ENCODE measurements at places on chromosomes 5 and 9.
A peak's percentile ranks its signal among the peaks of the same experiment; 100 is the strongest.

GRCh38 chr9:101132801-101133200 lies 104.3 kb downstream of the PLPPR1 start:
- DNase-seq = no peak

- no peak for DNase-seq
These were observed 2.5 kb downstream of the APBB3 start for GRCh38 chr5:140561753-140562523.

DNA sequence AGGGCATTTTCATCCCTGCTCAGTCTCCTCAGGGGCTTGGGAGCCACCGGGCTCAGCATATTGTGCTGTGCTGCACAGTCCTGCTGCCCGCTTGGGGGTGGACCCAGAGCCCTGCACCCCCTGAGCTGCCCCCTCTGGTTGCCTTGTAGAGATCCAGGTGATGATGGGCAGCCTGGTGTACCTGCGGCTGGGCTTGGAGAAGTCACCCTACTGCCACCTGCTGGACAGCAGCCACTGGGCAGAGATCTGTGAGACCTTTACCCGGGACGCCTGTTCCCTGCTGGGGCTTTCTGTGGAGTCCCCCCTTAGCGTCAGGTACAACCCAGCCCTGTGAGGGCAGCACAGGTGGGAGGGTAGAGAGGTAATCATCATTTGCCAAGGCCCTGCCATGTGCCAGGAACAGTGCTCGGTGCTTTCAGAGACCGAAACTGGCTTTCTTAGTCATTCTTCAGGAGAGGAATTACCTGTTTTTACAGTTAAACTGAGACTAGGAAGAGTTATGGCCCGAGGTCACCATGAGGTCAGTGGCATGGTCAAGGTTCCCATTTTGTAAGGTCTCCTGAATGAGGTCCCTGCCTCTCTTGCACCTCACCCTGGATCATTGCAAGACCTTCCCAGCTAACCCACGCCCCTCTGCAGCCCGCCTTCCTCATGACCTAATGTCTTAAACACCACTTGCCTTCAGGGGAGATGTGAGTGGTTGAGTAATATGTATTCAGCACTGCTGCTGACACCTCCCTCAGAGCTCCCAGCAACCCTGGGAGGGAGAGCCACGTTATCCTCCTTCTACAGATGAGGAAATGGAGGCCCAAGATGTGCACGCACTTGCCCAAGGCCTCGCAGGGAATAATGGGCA lies 7.5 kb downstream of the NHP2 start:
- DNase-seq = peak; percentile 46

- no peak for DNase-seq
These were observed 131.4 kb upstream of the TRIM32 start for GRCh38 chr9:116555556-116556155.

DNA sequence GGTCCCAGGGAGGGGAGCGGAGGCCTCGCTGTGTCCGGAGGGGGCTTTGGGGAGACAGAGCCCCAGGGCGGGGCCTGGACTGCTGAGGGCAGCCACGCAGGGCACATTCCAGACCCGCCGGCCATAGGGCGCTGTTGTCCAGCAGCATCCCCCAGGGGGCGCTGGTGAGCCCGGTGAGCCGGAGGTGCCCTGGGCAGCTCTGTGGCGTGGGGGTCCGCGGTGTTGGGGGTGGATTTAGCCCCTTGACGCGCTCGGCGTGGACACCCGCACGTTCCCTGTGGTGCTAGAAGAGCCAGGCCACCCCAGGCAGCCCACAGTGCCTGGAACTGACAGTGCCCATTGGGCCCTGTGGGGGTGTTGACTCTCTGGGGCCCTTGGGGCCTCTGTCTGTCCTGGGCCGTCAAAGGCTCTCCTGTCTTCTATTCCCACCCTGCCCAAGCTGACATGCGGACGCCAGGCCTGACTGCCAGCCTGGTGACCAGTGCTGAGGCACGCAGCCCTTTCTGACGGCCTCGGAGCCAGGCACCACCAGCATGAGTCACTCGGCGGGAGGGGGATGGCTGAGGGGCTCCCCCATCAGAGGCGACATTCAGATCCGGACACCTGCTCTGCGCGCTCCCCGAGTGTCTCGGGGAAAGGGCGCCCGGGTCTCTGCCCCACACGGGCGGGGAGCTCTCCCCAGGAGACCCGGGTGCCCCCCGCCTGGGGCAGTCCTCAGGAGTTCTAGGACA lies 23.9 kb downstream of the TPPP start:
- peak; percentile 16 for DNase-seq

GRCh38 chr5:22460189-22460588 lies 393.0 kb downstream of the CDH12 start:
- no peak for DNase-seq

- DNase-seq = no peak
These were observed 29.6 kb upstream of the ASTN2 start for GRCh38 chr9:117444501-117444900.

GRCh38 chr9:117411547-117411946 lies 3.3 kb downstream of the ASTN2 start:
- DNase-seq = peak; percentile 18

GRCh38 chr5:121019734-121020133 lies 555.6 kb downstream of the PRR16 start:
- DNase-seq = no peak

DNA sequence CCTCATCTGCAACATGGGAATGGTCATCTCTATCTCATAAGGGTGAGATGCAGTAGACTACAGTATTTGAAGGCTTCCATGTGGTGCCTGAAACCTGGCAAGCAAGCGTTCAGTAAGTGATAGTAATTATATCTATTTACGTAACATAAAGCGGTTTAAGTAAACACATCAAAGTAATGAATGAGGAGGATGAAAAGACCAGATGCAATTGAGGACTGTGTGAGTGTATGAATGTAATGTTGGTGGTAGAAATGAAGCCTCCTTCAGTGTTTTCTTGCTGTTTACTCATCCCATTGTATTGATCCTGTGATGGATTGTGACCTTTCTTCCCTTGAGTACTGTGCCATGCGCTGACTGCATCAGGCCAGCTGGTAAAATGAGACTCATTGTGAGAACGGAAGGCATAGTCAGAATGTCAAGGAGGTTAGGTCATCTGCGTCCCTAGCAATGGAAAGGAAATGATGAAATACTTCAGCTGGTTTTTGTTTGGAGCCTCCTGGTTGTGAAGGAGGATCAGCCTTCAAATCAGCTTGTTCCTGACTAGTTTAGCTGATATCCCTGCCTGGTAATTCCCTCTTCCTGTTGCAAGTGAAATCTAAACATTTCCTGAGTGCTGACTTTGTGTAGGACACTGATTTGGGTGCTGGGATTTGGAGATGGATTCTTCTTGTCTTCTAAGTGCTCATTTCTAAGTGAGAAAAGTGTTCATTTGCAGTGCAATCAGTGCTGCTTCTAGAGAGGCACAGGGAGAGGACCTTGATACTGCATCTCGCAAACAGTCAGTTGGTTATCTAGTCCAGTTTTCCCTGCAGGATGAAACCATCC lies 35.6 kb downstream of the TNFSF8 start:
- peak; percentile 98 for DNase-seq

- DNase-seq = peak; percentile 81
These were observed 565.5 kb upstream of the DMAC1 start for GRCh38 chr9:8365029-8365428.

GRCh38 chr5:131156385-131156784 lies 8.7 kb downstream of the HINT1 start:
- no peak for DNase-seq

- peak; percentile 99 for DNase-seq
These were observed 38.8 kb upstream of the COL5A1 start for GRCh38 chr9:134602547-134603362.

GRCh38 chr9:37668116-37668601 lies 17.4 kb downstream of the FRMPD1 start:
- DNase-seq = no peak

- DNase-seq = peak; percentile 84
These were observed 149.6 kb downstream of the ZNF608 start for GRCh38 chr5:124596595-124597421.

- DNase-seq = no peak
These were observed 4.6 kb upstream of the TERT start for GRCh38 chr5:1299511-1299850.

GRCh38 chr9:70923961-70924360 lies 197.5 kb downstream of the TRPM3 start:
- peak; percentile 26 for DNase-seq

GRCh38 chr5:91111473-91112238 lies 271.5 kb downstream of the ARRDC3 start:
- DNase-seq = no peak

DNA sequence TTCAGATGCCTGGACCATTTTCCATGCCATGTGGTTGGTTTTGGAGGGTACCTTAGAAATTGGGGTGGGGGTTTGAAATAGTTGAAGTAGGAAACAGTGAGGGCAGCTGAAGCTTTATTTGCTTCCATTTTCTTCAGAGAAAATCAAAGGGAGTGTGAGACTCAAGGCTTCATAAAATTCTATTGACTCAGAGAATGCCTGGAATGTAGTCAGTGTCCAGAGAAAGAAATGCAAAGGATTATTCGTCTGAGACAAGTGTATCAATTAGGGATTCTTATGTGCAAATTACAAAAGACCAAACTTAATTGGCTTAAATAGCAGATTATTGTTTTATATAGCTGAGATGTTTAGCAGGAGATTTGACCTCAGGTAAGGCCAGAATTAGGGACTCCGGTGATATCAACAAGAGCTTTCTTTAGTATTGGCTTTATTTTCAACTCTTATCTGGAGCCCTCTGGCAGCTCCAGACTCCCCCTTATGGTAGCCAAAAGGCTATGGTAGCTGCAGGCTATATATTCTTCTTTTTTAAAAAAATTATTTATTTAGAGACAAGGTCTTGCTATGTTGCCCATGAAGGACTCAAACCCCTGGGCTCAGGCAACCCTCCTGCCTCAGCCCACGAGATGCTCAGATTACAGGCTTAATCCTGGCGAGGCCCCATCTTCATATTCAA lies 38.9 kb downstream of the PTTG1 start:
- no peak for DNase-seq

GRCh38 chr5:64746446-64746845 lies 22.0 kb downstream of the SREK1IP1 start:
- DNase-seq = no peak

GRCh38 chr5:17218353-17219005 lies 1.0 kb downstream of the BASP1 start:
- peak; percentile 80 for DNase-seq

DNA sequence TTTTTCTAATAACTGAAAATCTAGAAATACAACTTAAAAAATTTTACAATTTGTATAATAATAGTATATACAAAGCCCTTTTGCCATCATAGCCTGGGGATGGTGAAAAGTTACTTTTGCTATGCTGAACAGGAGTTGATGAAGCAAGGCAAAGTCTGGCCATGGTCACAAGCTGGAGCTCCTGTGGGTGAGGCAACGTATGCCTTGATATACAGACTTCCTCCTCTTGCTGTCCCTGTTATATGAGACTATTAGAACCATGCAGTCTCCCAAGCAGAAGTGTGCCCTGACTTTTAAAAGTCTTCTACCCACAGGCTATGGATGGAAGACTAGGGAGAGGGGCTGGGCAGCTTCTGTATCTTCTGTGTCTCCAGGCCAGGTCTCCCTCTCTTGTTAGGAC lies 15.7 kb downstream of the FAM151B start:
- no peak for DNase-seq

- no peak for DNase-seq
These were observed 284.5 kb downstream of the TMEM38B start for GRCh38 chr9:105978826-105979225.

DNA sequence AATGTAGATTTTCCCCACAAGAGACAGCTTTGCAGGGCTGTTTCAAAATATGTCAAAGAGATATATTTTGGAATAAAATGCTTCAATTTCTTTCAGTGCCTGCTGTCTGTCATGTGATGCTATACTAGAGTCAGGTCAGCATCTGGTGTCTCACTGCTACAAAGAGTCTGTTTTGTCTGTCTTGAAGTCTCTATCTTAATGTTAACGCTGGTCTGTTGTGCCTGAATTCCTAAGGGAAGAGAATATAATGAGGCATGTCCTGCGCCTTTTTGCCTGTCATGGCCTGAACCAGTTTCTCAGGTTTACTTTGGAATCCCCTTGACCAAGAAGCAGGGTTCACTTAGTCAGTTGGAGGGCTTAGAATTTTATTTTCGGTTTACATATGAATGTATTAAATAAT lies 176.4 kb downstream of the PDZD2 start:
- DNase-seq = no peak

- no peak for DNase-seq
These were observed 607.8 kb downstream of the PSAT1 start for GRCh38 chr9:78904686-78905085.

DNA sequence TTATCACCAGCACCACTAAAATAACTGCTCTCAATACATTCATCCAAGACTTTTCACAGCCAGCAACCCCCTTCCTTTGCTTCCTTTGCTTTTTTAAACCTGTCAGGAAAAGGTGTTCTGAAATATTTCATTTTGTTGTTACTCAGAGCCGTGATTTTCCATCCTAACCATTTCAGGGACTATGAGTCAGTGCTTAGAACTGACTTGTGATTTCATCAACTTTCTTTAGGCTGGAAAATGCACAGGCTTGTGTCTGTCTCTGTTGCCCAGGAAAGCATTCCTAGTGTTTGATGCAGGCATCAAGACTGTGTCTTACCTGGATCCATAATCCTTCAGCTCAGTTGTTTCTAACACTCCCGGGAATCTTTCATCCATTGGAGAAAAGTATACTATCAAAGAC lies 805.6 kb downstream of the BRINP1 start:
- no peak for DNase-seq

GRCh38 chr5:181130832-181131496 lies at the start of gene OR2V1:
TSS of gene OR2V1 (minus strand) at chr5:181131169. CDS start at chr5:181125304, 5,865 bp downstream.
- no peak for DNase-seq

GRCh38 chr5:95746722-95747679 lies 15.9 kb downstream of the RHOBTB3 start:
- DNase-seq = no peak

- DNase-seq = no peak
These were observed 38.9 kb downstream of the SERINC5 start for GRCh38 chr5:80216753-80217596.

DNA sequence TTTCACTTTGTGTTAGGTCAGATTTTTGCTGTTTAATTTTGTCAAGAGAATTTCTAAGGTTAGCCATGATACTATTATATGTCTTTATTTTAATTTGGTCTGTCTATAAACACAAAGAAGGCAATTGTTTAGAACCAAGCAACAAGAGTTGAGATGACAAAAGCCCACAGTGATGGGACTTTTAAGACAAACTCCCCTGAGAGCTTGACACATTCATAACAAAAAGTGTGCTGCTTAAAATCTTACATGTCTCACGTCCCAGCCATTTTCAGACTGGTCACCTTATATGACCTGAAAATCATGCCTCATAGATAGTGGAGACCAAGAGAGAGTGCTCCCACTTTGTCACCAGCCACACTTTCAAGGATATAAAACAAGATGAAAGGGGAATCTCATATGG lies 21.6 kb upstream of the NNT start:
- DNase-seq = no peak
